ENCODE measurements at places on chromosomes 1 and 21.

DNA sequence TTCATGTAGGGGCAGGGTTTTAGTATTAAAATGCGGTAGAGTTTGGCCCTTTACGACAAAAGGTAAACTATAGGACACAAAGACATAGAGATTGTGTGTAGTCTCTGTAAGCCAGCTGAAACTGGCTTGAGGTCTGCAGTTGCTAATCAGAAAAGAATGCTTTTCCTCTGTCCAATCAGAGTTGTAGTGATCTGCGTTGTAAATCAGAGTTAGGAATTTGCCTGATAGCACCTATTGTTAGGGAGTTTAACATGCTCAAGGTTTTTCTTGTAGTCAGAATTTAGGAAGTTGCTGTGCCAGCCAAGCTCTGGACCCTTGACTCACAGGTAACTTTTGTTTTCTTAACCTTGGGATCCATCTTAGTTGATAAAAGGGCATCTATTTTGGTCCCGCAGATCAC, 61.2 kb upstream of the VTCN1 start:
- no peak overlapping the region for H3K27ac ChIP-seq
- H3K4me3 ChIP-seq: no peak overlapping the region
- no peaks in the 10 kb centered on the region for H3K4me1 ChIP-seq
- DNase-seq: no peak
- no peaks in the 10 kb centered on the region for H3K36me3 ChIP-seq

DNA sequence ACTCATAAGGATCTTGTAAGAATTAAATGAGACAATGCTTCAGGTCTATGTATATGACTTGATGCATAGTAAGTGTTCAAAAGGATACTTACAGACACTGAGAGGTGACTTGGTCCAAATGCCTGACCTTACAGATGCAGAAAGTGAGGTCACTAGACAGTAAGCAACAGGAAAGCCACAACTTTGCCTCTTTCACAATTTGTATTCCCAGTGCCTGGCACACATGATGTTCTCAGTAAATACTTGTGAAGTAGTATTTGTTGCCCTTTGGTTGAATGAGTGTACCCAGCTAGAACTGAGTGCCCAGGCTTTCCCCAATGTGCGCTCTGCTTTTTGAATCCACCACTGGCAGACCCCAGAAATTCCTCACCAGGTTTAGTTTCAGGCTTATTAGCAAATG, 105.1 kb downstream of the BEND5 start:
- no peaks in the 10 kb centered on the region for H3K36me3 ChIP-seq
- no peak for DNase-seq
- no peaks in the 10 kb centered on the region for H3K4me1 ChIP-seq
- H3K27ac ChIP-seq: no peak overlapping the region
- no peak overlapping the region for H3K4me3 ChIP-seq
- peaks cover 18% of the 10 kb centered on the region for H3K27me3 ChIP-seq

DNA sequence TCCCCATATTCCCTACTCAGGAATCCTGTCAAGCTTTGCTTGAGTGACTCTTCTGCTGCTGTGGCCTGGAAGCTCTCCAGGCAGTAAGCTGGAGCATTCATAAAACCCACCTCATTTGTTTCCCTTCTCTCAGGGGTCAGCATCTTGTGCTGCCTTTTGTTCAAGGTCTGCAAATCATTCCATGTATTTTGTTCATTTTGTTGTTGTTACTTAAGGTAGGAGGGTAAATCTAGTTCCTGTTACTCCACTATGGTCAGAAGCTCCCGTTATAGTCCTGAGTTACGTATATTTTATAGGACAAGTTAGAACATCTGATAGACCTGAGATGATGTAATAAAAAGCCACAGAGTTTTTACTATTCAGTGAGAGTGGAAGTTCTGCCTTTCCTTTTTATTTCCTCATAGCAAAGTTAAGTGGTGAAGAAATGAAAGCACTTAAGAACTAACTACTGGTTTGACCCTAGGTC, 9.9 kb downstream of the SYNJ1 start:
- H3K27me3 ChIP-seq: no peaks in the 10 kb centered on the region
- no peak overlapping the region for H3K27ac ChIP-seq
- no peak for DNase-seq
- H3K36me3 ChIP-seq: peaks cover 65% of the 10 kb centered on the region
- H3K4me3 ChIP-seq: no peak overlapping the region
- H3K4me1 ChIP-seq: peaks cover 29% of the 10 kb centered on the region

GRCh38 chr1:96240438-96240837, 481.1 kb upstream of the PTBP2 start:
- no peaks in the 10 kb centered on the region for H3K4me1 ChIP-seq
- no peak overlapping the region for H3K4me3 ChIP-seq
- no peak overlapping the region for H3K27ac ChIP-seq
- H3K36me3 ChIP-seq: no peaks in the 10 kb centered on the region
- DNase-seq: no peak

- H3K4me1 ChIP-seq: peaks cover 12% of the 10 kb centered on the region
- no peak overlapping the region for H3K27ac ChIP-seq
- H3K4me3 ChIP-seq: no peak overlapping the region
- no peak for DNase-seq
These were observed 2.7 kb downstream of the ERRFI1 start for GRCh38 chr1:8023287-8023994.

- H3K36me3 ChIP-seq: no peaks in the 10 kb centered on the region
- H3K27ac ChIP-seq: no peak overlapping the region
- peaks cover 9% of the 10 kb centered on the region for H3K27me3 ChIP-seq
- no peaks in the 10 kb centered on the region for H3K4me1 ChIP-seq
- no peak for DNase-seq
These were observed 50.9 kb upstream of the USP1 start for GRCh38 chr1:62385923-62386322.

Data from activated T-cell treated with anti-CD3 and anti-CD28 coated beads, Interleukin-2, amount 50 U/mL, for 24 hours (primary cell).